ENCODE measurements at places on chromosomes 11 and 22. TPM values are rescaled to one million over a fixed set of nuclear protein-coding genes. Genes with fewer than 3 reads are reported as not detected.
A peak's percentile ranks its signal among the peaks of the same experiment; 100 is the strongest.

Gene CYTH4
- 83.5 TPM for total RNA-seq

Gene MRGPRE
- total RNA-seq = not detected

Gene MS4A15
- not detected for total RNA-seq

Gene CST6
- total RNA-seq = 6.2 TPM

Gene OR51B2
- not detected for total RNA-seq

Gene PAK1
- total RNA-seq = 17.7 TPM

Gene TMPRSS4
- not detected for total RNA-seq

Gene MMP12
- not detected for total RNA-seq

Gene HEPN1
- not detected for total RNA-seq

Gene PHOX2A
- not detected for total RNA-seq

Gene ANKK1
- 0.24 TPM for total RNA-seq

Gene OR52D1
- not detected for total RNA-seq

DNA sequence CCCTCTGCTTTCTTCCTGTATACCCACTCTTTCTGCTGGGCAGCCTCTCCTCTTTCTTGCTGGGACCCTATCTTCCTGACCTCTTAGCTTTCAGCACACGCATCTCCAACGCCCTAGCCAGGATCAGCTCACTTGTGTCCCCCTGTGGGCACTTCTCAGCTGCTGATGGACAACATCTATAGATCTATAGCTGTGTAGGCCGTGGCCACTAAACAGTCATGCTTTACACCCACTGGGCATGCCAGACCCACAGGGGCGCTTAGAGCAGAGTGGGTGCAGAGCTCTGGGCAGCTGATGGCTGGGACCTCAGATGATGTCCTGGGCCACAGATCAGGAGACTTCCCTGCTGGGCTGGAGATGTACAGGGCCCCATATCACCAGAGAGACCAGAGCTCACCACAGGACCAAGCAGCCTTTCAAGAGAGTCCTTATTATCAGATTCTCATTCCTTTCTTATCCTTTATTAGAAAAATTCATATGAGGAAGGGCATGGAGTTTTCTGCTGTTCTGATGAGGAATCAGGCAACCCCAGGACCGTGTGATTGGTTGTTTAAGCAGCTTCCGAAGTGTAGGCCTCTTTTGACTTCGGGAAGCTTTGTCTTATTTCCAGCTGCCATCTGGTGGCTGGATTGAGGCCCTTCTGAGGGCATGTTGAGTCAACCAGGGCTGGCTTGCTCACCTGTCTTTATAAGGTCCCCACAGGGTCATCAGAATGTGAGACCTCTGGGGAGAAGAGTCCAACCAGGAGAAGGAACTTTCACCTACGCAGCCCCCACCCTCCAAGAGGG is 60.5 kb downstream of the OSBP2 start:
- peak; percentile 34 for DNase-seq

GRCh38 chr11:78147807-78148206 is 8.4 kb upstream of the ALG8 start:
- DNase-seq = no peak

DNA sequence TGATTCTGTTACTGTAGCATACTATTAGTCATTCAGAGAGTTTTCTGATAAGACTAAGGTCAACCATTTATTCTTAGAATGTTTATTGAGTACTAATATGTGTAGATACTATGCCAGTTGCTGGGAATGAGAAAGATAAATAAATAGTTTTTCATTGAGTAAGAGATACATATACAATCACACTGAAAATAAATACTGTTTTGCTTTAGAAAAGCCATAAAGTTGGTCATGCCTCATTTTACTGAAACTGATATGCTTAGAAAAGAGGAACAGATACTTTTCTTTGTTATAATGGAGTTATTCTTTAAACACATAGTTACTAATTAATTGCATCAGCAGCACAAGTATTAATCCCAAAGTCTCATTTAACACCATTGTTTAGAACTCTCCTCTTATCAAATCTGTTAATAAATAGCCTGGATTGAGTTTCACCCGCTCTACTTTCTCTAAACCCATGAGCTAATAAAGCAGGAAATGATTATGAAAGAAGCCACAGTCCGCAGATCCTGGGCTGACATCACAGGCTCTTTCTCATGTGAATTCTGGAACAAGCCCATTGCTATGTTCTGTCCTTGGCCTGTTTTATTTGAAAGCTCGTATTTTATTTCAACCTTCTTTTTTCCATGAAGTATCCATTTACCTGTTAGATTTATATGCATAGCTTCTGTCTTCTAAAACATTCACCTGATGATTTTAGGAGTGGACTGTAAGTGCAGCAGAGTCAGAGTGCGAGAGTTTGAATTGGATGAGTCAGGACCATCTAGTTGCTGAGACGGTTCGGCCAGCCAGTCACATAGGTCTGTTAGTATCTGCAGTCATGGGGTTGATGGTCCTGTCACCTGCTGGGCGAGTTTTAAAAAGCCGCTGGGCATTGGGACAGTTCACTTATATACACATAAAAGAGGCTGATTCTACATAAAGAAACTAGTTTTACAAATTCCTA is 35.5 kb downstream of the PIWIL4 start:
- no peak for DNase-seq

- DNase-seq = no peak
Measured at GRCh38 chr22:39936523-39937145, 23.6 kb upstream of the TMA7B start.

- no peak for DNase-seq
Measured at GRCh38 chr11:24516638-24517037, 19.8 kb downstream of the LUZP2 start.

GRCh38 chr22:22954656-22955055 is 67.0 kb downstream of the IGLL5 start:
- no peak for DNase-seq

- DNase-seq = no peak
Measured at GRCh38 chr22:46090631-46091201, 59.6 kb upstream of the PPARA start.

- no peak for DNase-seq
Measured at GRCh38 chr22:33332538-33332937, 274.4 kb upstream of the SYN3 start.

GRCh38 chr11:7098235-7098832 is 9.5 kb downstream of the RBMXL2 start:
- DNase-seq = no peak

DNA sequence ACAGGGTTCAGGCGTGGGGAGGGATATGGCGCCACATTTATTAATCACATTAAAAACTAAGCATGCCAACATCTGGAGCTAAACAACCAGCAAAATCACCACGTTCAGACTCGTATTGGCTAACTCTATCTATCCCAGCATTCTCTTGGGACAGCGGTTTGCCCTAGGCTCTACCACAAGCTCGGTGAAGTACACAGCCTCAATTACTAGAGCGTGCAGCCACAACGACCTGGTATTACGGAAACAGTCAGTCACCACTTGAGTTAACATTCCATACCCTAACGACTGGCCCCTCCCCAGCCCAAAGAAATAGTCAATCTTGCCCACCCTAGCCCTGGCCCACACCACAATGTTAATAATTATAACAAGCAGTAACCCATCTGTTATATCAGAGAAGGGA is 32.1 kb downstream of the APOL5 start:
- no peak for DNase-seq

- DNase-seq = no peak
Measured at GRCh38 chr11:9277176-9277575, 12.0 kb upstream of the DENND5A start.

DNA sequence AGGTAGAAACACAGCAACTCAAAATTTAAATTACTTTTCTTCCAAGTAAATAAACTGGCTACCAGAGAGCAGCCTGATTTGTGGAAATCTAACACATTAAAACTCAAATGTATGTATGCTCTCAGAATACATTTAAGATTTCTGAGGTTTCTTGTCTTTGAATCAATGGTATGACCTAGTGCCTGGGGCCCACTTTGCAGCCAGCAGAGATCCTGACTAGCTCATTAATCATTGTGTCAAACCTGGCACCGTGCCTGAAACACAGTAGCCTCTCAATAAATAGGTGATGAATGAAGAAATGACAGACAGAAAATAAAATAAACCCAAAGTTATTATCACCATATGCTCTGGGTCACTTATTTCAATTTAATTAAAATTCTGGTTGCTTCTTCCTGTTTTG is 176.2 kb upstream of the FAT3 start:
- DNase-seq = no peak

GRCh38 chr11:123063826-123064657 is 2.1 kb upstream of the HSPA8 start:
- DNase-seq = no peak

DNA sequence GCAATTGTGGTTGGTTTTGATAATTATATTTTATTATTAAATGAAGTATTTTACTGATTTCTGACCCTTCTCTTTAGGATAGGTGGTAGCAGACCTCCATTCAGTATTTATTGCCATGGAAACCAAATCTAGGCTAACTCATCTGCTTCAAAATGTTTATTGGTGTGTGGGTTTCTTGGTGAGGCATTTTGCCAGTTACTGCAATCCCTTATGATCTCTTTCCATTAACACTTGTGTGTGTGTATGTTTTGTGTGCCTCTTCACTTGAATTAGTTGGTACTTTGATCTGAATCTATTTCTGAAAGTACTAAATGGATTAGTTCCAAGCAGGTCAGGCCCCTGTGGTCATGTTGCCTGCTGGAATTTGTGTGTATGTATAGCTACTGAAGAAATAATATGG is 184.4 kb upstream of the C11orf87 start:
- DNase-seq = no peak

DNA sequence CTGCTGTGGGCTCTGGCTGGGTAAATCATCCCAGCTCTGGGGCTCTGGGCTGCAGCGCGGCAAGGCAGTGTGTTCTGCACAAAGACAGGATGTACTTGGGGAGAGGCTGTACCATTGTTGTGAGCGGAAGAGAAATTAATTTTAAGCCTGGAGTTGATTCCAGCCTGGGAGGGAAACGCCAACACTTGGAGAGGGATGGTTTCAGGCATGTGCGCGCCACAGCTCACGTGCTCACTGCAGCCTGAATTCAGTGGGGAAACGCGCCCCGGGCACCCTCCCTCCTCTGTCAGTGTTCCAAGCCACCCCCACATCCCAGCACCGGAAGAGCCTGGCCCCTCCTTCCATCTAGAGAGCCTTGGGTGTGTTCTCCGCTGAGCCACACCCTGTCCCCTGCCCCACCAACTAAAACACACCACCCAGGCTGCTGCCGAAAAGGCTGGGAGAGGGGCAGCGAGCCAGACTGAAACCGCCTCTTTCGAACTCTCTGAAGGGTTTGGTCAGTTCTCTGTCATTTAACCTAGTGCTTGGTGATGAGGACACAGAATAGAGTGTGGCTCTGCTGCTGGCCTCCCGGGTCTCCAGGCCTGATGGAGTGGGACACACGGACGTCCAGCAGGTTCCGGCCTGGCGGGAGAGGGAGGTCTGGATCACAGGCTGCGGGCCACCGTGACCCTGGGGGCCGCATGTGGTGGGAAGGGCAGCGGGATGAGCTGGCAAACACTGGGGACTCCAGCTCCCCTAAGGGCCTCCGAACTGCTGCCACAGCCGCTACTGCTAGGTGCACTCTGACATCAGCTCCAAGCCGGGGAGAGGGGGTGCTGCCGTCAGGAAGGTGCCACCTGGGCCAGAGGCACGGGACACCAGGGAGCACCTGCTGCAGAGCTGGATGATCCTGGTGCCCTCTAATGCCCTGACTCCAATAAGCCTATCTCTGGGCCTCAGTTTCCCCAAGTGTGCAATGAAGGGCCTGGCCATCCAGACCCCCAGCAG is 230.8 kb downstream of the CTTN start:
- DNase-seq = no peak

GRCh38 chr11:102882389-102883024 is 7.7 kb upstream of the MMP12 start:
- DNase-seq = no peak

DNA sequence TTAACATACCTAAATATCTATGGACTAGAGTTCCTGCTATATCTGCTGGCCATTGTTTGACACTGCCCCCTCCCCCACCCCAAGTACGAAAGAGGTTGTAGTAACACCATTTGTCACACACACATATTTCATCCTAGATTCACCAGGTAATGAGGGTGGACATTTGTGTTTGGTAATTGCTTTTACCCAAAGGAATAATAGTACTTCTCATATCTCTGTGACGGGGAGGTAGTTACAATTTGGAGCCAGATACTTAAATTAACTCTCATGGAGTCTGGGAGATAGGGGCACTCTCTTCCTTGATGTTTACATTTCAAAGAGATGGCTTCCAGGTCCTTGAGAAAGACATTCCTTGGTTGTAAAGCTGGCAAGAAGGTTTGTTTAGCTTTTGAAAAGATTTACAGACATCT is 38.7 kb downstream of the REXO2 start:
- DNase-seq = no peak
